Tibial nerve (tissue), 4 donors: ENCODE measurements at places on chromosomes 12 and 14. TPM values are rescaled to one million over a fixed set of nuclear protein-coding genes. Genes with fewer than 3 reads are reported as not detected.

The CHURC1 gene
- 131 TPM for total RNA-seq

DNA sequence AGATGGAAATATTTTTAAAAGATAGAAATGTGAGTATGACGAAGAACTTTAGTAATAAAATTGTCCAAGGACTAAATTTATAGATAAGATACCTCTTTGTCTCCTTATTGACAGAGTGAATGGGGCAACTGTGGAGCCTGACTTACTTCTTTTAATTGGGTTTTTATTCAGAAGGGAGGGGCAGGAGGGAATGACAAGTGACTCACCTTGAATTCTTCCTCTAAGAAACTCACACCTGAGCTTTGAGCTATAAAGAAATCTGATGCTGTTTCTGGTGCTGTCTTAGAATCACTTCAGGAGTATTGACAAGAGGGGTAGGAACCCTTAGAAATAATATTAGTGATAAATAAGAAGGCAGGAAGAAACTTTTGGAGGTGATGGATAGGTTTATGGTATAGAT is 951 bp downstream of the NR1H4 start:
- DNase-seq: no peak

GRCh38 chr14:93903342-93904184 is 23.6 kb upstream of the FAM181A start:
- DNase-seq: no peak

DNA sequence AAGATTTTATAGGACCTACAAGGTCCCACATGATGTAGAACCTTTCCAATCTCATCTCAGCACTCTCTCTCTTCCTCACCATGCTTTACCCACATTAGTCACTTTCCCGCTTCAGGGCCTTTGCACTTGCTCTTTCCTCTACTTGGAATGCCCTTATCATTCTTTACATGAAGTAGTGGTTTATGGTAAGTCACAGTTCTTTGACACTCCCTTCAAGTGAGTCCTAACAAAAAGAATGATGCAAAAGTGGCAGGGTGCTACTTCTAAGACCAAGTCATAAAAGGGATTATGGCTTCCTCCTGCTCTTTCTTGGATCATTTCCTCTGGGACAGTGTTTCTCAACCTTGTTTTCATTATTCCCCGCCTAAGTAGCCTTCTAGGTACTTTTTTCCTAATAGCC is 13.1 kb downstream of the TMBIM4 start:
- DNase-seq: no peak

DNA sequence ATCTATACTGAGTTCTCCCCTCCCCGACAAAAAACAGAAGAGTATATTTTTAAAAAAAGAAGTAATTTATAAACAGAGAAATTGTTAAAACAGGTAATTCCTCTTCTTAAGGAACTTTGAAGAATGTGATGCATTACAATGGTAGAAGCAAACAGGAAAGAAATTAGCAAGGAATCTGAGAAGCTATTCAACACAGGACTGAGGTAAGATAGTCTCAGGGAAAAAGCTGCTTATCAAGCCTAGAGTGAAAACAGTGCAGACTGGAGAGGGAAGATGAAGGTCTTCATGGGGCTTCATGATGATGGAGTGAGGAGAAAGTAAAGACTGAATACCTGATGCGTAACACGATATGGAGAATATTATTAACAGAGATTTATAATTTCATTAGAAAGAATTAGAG is 880.0 kb downstream of the SLC16A7 start:
- DNase-seq: no peak
